ENCODE measurements at places on chromosomes 3 and 15.

DNA sequence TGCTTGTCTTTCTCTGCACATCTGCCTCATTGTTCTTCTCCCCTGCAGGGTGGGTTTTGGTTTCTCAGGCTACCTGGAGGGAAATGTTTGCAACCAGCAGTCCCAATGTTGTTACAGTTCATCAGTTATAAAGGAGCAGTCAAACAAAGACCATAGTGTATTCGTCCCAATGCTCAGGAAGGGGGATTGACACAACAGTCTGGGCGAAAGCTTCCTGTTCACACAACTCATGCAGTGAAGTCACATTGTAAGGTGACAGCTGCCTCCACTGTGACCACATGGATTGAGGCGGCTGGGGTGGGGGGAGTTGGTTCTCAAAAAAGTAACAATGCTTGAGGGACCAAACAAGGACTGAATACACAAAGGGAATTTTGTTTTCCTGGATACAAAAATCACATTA is 28.8 kb upstream of the TF start:
- no peak for DNase-seq

- DNase-seq = no peak
Observed at GRCh38 chr15:28994831-28995596, 109.2 kb downstream of the APBA2 start.

DNA sequence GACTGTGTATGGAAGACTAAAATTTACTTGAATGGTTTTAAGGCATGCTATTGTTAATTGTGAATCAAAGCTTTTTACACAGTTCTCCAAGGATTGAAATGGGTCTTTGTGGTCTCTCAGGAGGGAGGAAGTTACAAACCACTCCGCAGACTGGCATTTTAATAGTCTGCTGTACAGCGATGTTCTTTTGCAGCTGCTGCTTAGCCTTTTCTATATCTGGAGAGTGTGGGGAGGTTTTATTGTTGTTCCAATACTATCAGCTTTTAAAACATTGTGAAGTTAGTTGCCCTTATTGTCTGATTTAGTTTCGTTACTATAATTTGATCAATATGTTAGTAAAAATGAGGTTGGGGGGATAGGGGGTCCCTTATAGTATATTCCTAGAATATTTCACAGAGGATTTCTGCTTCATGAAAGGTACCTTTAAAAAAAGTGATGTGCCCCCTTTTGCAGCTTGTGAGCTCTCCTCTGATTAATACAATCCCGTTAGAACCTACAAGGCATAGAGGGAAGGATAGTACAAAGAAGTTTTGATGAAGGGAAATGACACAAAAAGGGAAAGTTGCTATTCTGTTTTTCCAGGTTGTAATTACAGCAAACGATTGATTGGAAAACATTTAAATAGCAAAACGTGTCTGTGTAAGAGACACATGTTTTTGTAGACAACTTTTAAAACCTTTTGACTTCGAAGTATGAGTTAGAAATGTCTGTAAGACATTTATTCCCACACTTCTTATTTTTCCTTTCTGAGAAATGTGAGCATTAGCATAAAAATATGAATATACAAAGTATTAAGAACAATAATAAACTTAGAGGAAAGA is 158.3 kb upstream of the CGNL1 start:
- DNase-seq = no peak

DNA sequence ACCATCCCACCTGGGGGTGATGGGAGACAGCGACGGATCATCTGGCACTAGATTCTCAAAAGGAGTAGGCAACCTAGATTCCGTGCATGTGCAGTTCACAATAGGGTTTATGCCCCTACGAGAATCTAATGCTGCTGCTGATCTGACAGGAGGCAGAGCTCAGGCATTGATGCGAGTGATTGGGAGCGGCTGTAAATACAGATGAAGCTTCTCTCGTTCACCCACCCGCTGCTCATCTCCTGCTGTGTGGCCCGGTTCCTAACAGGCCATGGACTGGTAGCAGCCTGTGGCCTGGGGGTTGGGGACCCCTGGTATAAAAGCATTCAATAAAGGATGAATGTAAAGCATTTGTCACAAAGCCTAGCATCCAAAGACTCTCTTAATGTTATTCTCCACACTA is 126.8 kb downstream of the FRMD4B start:
- no peak for DNase-seq
